Mesendoderm (in vitro differentiated cells): ENCODE measurements at places on chromosomes 7 and 10.

- DNase-seq = peak; percentile 28
Observed at GRCh38 chr10:24884793-24885192, 67.6 kb downstream of the PRTFDC1 start.

- no peak for DNase-seq
Observed at GRCh38 chr7:41887416-41887815, 184.5 kb upstream of the INHBA start.

DNA sequence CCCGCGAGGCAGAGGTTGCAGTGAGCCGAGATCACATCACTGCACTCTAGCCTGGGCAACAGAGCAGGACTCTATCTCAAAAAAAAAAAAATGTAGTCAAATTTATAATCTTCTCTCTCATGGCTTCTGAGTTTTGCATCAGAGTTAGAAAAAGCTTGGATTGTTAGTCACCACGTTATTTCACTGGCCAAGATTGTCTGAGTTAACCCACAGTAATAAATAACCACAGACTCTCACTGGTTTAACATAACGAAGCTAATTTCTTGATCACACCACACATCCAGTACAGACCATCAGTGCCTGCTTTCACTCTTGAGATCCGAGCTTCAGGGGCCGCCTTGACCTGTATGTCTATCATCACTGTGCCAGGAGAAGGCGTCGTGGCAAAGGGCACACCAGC is 116.8 kb upstream of the JCAD start:
- no peak for DNase-seq

DNA sequence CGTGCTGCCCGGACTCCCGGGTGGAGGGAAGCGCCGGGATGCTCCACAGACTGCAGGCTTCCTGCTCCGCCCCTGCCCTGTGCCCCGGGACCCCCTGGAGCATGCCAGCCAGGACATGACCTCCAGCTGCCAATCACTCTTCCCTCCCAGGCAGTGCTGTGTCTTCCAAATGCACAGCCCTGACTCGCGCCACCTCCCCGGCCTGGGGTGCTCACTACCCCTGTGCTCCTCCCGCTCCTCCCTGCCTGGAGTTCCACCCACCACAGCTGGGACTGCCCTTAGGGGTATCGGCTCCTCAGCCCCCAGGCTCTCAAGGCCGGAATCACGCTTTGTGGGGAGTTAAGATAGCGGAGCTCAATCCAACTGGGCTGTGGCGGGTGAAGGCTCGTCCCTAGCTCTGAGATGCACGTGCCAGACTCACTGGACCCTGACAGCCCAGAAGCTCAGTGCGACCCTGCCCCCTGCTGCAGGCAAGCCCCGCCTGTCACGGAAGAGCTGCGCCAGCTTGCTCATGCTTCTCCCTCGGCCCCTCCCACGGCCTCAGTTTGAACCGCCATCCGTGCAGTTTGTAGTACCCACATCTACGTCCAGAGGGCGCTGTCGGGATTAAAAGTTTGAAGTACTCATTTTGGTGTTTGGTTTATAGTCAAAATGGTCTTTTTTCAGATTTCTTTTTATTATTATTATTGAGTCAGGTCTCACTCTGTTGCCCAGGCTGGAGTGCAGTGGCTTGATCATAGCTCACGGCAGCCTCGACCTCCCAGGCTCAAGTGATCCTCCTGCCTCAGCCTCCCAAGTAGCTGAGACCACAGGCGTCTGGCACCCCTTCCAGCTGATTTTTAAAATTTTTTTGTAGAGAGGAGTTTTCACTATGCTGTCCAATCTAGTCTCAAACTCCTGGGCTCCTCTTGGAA is 142.5 kb upstream of the TCERG1L start:
- peak; percentile 92 for DNase-seq

DNA sequence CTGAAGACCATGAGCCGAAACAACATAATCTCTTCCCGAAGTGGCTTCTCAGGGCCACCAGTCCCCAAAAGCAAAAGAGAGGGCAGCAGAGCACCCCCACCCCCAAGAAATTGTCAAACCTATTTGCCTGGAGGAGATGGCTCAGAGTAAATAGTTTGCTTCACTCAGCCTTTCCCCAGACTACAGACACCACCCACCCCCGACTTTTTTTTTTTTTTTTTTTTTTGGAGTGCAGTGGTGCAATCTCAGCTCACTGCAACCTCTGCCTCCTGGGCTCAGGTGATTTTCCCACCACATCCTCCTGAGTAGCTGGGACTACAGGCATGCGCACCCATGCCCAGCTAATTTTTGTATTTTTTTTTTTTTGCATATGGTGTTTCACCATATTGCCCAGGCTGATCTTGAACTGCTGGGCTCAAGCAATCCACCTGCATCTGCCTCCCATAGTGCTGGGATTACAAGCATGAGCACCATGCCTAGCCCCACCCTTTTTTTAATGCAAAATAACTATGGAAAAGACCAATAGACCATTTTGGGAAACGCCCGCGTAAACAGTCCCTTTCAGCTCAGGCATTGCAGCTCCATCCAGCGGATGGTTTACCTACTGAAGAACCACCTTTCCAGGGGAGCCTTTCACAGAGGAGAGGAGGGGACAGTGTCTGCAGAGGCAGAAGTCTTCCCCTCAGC is 9.7 kb downstream of the ZMIZ1 start:
- DNase-seq = no peak

- no peak for DNase-seq
Observed at GRCh38 chr10:104230490-104230889, 1.7 kb downstream of the CFAP43 start.

GRCh38 chr10:132589015-132589414 is 51.4 kb downstream of the INPP5A start:
- no peak for DNase-seq
